ENCODE measurements at places on chromosomes 16 and 17.
A peak's percentile ranks its signal among the peaks of the same experiment; 100 is the strongest.

- no peak for DNase-seq
Measured at GRCh38 chr17:45575126-45575885, 84.8 kb upstream of the PLEKHM1 start.

DNA sequence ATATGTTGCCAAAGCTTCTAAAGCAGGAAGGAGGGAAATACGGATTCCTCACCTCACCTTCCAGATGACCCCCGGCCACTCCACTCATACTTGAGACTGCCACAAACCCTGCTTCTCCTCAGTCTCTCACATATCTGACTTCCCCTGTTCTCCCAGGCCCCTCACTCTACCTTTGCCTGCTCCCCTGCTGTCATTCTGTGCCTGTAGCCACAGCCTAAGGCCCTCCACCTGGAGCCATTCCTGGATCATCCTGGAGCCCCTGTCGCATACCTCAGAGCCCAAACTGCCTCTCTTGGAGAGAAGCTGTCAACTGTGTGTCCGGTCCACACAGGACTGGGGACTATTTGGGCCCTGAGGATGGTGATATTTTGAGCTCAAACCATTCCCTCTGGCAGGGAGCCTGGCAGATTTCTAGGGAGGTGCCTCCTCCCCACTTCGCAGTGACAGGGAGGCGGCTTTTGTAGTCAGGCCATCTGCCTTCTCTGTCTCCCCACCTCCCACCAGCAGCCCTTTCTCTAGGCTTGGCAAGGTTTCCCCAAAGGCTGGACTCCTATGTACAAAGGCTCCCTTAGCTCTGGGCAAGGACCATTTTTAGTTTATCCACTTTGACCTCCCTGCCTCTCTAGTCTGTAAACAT is 2.3 kb upstream of the MED24 start:
- DNase-seq = no peak

GRCh38 chr17:42153919-42154742 is 658 bp downstream of the RAB5C start:
- no peak for DNase-seq

DNA sequence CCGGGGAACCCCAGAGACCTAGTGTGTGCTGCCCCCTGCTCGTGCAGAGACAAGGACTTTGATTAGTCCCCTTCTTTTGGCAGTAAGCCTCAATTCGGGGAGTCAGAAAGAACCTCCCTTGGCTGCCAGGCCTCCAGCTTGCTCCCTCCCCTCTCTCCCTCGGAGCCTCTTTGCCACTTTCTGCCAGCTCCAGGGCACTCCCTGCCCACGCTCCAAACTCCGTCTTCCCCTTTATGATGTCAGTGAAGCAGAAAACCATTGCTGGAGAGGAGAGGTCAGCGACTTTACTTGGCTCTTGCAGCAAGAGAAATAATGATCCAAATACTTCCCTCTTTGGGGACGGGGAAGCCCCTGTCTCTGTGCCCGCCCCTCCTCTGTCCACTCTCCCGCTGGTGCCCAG is 28.1 kb downstream of the TTYH2 start:
- no peak for DNase-seq

- DNase-seq = peak; percentile 33
Measured at GRCh38 chr16:28308794-28309584, 16.7 kb downstream of the SBK1 start.

DNA sequence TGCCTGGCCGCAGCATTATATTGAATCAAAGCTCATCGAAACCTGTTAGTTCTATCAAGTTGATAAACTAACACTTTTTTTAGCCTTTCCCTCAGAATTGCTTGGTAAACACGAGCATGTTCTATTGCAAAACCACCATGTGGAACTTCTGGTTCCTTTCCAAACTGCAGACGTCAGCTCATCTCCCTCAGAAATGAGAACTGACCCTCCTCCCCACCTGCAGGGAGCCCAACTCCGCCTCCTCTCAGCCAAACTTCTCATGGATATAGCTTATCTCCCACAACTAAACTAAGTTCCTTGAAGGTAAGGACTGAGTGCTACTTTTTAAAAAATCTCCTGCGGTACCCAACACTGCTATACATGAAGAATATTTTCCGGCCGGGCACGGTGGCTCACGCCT is 6.7 kb downstream of the SHMT1 start:
- no peak for DNase-seq

DNA sequence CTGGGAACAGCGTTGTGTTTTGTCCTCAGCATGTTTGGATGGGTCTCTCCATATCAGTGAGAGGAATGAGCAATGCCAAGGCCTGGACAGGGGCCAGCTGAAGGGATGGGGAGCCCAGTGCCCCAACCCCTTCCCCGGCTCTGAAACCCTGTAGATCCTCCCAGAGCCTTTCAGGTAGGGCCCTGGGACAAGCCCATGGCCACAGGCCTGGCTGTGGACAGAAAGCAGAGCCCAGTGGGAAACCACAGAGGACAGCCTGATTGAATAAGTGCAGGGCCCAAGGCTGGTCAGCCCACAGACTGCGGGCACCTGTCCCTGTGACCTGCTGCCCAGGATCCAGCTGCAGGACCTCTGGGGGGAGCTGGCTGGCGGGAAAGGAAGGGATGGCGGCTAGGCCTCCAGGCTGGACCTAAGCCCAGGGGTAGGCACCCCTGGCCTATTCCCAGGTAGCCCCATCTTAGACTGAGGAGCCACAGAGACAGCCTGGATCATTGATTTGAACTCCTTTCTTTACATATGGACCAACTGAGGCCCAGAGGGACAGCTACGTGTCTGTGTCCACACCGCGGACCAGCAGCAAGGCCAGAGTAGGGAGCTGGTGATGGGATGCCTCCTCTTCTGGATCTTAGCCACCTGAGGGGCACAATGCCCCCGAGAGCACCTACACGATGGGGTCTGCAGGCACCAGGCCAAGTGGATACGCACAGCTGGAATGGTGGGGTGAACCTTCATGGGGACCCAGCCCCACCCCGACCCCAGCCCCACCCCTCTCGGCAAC is 1.3 kb downstream of the CCDC102A start:
- no peak for DNase-seq

- no peak for DNase-seq
Measured at GRCh38 chr17:62591333-62591732, 36.1 kb upstream of the MRC2 start.

DNA sequence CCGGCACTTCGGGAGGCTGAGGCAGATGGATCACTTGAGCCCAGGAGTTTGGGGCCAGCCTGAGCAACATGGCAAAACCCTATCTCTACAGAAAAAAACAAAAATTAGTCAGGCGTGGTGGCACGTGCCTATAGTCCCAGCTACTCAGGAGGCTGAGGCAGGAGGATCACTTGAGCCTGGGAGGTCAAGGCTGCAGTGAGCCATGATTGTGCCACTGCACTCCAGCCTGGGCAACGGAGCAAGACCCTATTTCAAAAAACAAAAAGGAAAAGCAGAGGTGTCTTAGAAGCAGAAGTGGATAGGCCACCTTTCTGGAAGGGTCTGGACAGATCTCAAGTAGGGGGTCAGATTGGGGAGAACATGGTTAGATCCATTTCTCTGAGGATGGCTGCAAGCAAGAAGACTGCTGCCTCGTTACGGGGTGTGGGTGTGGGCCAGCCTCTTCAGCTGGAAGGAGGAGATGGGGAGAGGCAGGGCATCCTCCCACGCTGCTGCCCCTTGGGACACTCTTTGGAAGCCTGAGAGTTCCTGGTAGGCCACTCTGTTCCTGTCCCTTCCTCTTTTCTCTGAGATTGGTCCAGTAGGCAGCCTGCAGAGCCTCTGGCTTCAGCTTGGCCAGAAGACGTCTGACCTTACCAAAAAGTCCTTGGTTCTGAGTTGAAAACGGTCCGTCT is 208.0 kb downstream of the MSI2 start:
- no peak for DNase-seq

- DNase-seq = no peak
Measured at GRCh38 chr17:73401911-73402310, 90.1 kb upstream of the CDC42EP4 start.
